ENCODE measurements at places on chromosomes 4 and X.
A peak's percentile ranks its signal among the peaks of the same experiment; 100 is the strongest.

DNA sequence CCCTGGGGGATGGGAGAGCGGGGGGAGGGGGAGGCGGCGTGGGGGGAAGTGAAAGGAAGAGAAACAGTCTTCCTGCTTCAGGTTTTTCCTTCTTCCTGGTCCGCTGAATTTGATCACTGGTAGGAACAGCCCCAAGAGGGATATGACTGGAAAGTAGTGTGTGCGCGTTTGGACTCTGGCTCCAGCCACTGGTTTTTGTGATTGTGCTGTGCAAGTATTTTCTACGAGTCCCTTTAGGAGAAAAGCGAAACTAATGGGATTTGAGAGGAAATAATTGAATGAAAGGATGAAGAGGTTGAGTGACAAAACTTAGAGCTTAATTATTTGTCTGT is 836 bp downstream of the PRRG1 start:
- DNase-seq, result no peak

DNA sequence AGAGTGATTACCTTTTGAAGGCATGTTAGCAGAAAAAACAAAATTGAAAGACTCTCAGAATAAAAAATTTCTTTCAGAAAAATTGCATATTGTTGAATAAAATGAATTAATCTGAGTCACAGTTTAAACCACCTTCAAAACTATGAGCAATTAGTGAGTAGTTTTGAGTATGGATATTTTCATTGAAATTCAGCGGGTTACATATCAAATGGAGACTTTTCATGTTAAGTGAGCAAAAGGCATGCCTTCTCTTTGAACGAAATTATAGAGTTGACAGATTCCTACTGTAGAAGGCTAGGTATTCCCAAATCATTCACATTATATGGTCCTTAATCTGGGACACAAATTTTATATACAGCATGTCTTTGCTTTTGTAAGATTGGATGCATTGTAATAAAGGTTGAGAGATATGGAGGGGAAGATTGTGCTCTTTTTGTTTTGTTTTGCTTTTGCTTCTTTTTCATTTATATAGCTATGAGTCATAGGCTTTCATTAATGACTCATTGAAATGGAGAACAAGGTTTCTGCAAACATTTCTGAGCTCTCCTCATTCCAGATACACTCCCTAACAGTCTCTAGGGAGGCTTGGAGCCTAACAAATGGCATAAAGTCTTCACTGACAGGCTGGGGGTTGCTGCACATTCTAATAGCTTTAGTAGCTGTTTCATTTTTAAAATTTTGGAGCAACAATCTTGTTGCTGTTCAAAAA is 21.6 kb downstream of the PCDH18 start:
- DNase-seq, result peak; percentile 82

DNA sequence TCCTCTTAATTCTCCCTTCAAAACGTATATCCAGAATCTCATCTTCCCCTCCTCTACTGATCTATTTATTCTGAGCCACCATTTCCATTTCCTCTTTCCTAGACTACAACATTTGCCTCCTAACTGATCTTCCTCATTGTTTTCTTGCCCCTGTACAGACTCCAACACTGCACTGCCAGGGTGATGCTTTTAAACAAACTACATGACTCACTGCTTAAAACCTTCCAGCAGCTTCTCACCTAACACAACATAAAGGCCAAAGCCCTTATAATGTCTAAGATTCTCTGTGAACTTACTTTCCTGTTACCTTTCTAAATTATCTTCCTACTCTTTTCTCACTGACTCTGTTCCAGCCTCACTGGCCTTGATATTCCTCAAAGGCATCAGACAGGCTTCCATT is 161.0 kb upstream of the HS3ST1 start:
- DNase-seq, result no peak

DNA sequence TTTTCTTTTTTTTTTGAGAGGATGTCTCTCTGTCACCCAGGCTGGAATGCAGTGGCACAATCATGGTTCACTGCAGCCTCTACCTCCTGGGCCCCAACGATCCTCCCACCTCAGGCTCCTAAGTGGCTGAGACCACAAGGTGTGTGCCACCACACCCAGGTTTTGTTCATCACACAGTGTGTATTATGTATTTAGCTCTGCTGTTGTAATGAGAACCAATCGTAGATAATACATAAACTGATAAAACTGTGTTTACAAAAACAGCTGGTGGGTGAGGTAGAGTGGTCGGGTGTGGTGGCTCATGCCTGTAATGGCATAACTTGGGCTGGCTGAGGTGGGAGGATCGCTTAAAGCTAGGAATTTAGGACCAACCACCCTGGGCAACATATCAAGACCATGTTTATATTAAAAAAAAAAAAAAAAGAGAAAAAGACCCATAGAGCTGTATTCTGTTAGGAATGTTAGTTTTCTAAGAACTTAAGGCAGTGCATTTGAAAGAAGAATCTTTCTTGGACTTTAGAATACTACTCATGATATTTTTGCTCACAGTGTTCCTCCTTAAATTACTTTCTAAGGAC is 34.9 kb downstream of the POLR2B start:
- DNase-seq, result no peak

All from GM04504 (cell line).